Stomach (tissue), 19 donors: ENCODE measurements at places on chromosomes 12 and 14. TPM values are rescaled to one million over a fixed set of nuclear protein-coding genes. Genes with fewer than 3 reads are reported as not detected.
A peak's percentile ranks its signal among the peaks of the same experiment; 100 is the strongest.

DNA sequence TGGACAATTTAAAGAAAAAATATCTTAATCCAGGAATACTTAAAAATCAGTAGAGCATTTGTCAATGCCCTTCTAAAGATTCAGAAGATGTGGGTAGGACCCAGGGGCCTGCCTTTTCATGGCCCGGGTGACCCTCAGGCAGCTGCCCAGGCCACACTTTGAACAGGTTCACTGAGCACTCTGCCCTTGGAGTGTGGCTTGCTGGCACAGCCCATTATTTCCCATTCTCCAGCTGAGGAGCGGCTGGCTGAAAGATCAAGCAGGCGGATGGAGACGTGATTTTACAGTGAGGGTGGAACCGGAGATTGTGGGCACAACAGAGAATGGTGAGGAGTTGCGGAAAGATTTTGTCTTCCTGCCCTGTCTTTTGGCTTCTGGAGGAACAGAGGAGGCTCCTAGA, 7.1 kb upstream of the PRPH start:
- no peak for DNase-seq

DNA sequence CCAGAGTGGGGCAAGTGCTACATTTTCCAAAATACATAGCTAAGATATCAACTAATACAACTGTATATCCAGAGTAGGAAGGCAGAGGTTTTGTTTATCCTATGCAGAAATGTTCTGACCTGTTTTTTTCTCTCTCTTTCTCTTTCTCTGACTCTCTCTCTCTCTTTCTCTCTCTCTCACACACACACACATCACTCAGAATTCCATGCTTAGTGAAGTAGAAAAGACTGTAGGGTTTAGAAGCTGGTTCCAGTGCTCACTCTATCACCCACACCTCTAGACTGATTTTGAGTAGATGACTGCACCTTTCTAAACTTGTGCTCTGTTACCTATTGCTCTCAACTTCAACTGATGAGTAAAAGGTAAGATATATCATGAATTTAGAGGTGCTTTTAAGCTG, 356.7 kb downstream of the LRIG3 start:
- no peak for DNase-seq

DNA sequence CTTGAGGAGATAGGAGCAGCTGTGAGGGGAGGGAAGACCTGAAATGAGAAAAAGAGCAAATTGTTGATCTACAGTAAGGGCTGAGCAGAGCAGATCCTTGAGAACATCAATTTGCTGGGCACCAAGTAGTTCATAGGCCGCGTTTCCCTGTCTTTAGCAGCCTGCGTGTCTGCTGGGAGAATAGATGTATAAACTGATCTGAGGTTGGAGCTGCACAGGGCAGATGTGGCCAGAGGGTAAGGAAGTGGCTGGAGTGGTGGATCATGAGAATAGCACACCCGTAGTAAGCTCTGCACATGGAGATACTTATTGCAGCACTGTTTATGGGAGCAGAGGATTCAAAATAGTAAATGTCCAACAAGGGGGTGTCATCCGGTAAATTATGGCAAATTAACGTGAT, 44.4 kb downstream of the NTF3 start:
- no peak for DNase-seq

GRCh38 chr14:20690848-20691640, 2.5 kb downstream of the ANG start:
- DNase-seq: peak; percentile 45

DNA sequence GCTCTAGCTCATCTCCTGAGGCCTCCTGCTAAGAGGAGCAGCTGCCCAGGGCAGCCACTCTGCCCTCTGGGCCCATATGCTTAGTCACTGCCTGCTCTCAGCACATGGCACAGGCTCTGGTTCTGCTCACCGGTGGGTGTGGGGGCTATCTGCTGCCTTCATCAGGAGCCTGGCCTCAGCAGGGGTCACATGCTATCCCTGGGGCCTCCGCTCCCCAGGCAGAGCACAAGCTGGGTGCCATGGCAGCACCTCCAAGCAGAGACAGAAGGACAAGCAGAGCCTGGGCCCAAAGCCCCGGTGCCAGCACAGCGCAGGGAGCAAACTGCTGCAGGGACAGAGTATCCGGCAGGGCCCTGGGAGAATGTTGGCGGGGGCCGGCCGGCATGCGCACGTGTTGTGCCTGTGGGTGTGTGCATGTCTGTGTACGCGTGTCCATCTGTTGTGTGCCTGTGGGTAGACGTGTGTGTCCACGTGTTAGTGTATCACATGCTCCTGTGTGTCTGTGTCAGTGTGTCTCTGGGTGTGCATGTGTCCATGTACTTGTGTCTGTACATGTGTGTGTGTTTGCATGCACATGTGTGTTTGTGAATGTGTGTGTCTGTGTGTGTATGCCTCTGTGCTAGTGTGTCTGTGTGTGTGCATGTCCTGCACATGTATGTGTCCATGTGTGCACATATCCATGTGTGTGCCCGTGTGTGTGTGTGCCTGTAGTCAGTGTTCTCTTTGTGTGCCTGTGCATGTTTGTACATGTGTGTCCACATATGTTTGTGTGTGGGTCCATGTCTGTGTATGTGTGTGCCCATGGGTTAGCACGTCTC, 326.9 kb downstream of the TMEM121 start:
- DNase-seq: no peak

DNA sequence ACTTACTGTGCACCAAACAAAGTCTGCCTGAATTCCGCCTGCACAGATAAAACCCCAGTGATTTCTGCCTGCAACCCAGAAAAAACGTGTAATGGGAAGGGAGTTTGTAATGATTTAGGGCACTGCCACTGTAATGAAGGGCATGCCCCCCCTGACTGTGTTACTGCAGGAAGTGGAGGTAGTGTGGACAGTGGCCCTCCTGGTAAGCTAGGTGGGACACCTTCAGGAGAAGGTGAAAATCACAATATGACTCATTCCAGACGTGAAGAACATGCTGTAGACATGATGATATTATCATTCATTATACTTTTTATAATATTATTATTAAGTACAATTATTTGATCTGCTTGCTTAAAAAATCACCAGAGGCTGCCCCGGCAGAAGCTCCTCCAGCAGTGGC, 59.2 kb downstream of the MAPKAPK5 start:
- no peak for DNase-seq

- no peak for DNase-seq
Observed at GRCh38 chr12:6788972-6789924, at the start of gene CD4. Gene CD4, plus strand, starts transcription at chr12:6789528. Its CDS starts 10,611 bp downstream, at chr12:6800139.

DNA sequence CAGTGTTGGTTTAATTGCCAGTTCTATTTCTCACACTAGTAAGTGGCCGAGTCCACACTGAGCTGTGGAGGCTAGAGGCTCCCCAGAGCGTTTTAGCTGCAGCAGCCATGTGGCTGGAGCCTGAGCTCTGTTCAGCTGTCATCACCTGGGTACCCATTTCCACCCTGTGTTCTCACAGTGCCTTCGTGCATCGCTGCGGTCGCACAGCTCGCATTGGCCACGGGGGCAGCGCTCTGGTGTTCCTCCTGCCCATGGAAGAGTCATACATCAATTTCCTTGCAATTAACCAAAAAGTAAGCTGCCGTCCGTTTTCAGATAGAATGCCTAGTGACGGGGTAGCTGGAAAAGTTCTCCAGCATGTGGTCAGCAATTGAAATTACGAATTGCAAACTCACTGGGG, 15.7 kb downstream of the DDX55 start:
- no peak for DNase-seq

DNA sequence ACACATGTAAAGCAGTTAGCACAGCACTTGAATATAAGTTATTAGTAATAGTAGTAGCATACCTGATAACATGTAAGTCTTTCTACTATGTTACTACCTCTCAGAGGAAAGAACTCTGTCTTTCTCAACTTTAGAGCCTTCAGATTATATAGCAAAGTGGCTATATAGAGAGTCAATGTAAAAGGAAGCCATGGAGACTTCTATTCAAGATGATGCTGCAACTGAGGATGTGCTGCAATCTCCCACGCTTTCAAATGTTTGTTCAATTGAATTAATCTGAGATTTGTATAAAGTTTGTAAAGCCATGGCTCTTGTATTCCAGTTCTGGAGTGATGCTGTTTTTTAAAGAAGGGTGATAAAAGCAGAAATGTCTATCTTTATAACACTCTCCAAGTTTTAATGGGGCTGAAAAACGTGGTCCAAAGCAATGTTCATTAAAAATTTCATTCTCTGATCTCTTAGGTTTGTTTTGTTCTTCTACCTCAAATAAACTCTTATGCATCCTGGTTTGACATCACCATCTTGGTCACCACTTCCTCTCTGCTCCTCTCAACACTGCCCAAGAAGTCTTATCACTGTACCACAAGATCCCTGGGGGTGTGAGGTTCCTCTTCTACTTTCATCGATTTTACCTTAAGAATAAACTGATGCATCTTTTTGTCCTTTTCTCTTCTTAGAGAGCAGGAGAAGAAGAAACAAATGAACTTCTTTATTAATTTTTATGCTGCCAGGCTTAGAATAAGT, 40.6 kb downstream of the C12orf42 start:
- DNase-seq: no peak

- no peak for DNase-seq
Observed at GRCh38 chr12:88578276-88579160, 1.8 kb downstream of the KITLG start.

- no peak for DNase-seq
Observed at GRCh38 chr12:95151406-95151805, 65.9 kb downstream of the FGD6 start.

DNA sequence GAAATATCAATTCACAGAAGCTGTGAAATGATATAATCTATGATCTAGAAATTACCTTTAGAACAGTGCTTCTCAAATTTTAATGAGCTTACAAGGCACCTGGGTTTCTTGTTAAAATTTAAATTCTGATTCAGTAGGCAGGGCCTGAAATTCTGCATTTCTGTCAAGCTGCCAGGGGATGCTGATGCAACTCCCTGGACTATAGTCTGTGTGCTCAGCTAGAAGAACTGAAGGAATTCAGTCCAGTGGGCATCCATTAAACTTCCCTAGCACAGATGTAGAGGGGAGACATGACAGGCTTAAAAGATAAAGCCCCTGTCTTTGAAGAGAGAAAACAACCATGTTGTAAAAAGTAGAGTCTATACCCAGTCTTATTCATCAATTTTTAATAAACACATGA, 441.8 kb downstream of the TMTC2 start:
- DNase-seq: no peak

GRCh38 chr14:99185436-99186068, 86.4 kb downstream of the BCL11B start:
- DNase-seq: no peak

GRCh38 chr12:52029685-52030084, 21.6 kb upstream of the NR4A1 start:
- peak; percentile 85 for DNase-seq

DNA sequence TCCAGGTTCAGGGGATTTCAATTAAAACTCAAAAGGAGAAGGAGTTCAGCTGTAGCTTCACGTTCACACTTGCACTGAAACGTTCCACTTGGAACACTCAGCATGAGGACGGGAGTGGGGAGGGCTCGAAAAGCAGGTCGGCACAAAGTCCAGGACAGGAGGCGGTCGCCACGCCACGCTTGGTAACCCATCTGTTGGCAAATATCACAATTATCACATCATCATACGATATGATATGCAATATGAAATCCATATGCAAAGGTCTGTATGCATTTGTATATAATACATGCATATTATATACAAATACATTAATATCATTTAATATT, 17.2 kb downstream of the ADGRD1 start:
- no peak for DNase-seq

DNA sequence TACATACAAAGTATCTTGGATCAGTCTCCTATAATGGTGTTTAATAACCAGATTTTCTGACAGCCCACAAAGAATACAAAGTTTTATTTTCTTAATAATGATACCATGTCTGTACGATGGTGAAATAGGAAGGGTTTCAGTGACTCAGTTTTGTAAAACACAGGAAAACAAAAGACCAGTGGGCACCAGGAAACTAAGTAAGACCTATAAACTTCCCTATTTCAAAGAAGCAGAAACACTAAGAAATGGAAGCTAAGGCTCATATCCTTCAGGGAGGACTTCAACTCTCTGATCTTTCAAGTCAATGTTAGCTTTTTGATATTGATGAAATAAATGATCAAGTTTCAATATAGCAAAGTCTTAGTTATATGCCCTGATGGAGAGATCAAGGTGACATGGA, 196.0 kb downstream of the DUSP6 start:
- DNase-seq: no peak

GRCh38 chr14:43418324-43418723, 1088.8 kb downstream of the FSCB start:
- DNase-seq: no peak

- peak; percentile 47 for DNase-seq
Observed at GRCh38 chr12:95815632-95816212, 25.2 kb upstream of the NTN4 start.

DNA sequence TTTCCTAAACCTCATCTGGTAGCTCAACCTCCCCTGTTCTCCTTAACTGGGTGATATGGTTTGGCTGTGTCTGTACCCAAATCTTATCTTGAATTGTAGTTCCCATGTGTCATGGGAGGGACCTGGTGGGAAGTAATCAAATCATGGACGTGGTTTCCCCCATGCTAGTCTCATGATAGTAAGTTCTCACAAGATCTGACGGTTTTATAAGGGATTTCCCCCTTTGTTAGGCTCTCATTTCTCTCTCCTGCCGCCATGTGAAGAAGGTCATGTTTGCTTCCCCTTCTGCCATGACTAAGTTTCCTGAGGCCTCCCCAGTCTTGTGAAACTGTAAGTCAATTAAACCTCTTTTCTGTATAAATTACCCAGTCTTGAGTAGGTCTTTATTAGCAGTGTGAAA, 19.5 kb downstream of the COX16 start:
- no peak for DNase-seq

DNA sequence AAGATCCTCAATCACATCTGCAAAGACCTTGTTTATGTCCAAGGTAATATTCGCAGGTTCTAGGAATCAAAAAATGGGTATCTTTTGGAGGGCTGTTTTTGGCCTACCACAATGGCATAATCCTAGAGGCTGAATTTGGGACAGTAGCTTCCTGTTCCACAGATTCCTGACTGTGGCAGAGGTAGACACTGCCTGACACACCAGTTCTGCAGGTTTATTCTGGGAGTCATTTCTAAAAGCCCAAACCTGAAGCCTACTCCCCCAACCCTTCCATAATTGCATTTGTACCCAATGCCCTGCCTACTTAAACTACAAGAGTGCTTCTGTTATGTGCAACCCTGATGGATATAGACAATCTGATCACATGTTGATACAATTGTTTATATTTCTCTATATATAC, 378.9 kb downstream of the PCNX1 start:
- no peak for DNase-seq

DNA sequence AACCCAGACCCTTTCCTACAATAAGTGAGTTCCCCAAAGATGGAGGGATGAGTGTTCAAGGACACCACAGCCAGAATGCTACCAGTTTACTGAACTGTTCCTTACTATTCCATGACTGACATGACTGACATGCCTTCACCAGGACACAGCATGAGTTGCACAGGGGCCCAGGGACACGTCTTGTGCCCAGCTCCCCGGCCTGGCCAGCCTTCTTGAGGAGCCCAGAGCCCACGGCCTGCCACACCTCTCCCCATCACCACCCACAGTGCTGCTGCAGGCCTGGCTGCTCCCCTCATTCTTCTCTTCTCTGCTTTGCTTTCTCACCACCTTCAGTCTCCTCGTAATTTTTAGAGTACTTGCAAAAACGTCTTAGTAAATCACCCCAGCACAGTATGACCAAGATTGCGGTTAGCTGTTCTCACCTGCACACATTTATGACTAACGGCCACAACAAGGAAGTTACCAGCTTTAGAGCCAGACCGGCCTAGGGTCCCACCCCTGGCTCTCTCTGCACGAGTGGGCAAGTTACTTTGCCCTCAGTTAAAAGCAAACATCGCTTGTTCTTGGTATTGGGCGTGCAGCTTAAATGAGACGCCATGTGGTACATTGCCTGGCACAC, 18.5 kb downstream of the PPP2R5E start:
- DNase-seq: peak; percentile 26

KICS2 gene
- total RNA-seq: 15.2 TPM

ART4 gene
- 2.0 TPM for total RNA-seq

KCNC2 gene
- not detected for total RNA-seq

NGB gene
- 0.18 TPM for total RNA-seq

ASPG gene
- total RNA-seq: not detected

GPR84 gene
- total RNA-seq: not detected
